Left ventricle myocardium inferior (tissue), 1 donor: ENCODE measurements at places on chromosomes 6 and 20.

GRCh38 chr6:5764401-5764955, 242.2 kb downstream of the NRN1 start:
- DNase-seq, result peak; percentile 50
- no peaks in the 10 kb centered on the region for H3K27me3 ChIP-seq
- H3K36me3 ChIP-seq, result no peaks in the 10 kb centered on the region
- H3K4me1 ChIP-seq, result peaks cover 47% of the 10 kb centered on the region
- peak overlapping the region; percentile 38 for H3K4me3 ChIP-seq
- H3K27ac ChIP-seq, result peak overlapping the region; percentile 91

DNA sequence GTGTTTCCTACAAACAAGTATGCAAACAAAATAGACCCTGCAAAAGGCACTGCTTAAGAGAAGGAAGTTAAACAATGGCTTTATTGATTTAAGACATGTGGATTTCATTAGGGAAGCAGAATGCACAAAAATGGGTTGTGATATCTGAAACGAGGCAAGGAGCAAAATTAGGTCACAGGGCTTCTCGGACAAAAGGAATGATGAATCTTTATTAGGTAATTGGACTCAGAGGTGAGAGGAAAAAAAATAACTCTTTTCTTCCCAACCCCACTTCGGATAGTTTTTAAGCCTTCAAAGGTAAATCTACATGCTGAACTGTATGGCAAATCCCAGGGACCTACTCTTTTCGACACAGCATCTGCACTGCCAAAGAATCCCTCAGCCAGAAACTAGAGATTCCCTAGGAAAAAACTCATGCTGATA, 183.0 kb upstream of the TAB2 start:
- H3K4me1 ChIP-seq, result peaks cover 8% of the 10 kb centered on the region
- DNase-seq, result no peak
- peaks cover 11% of the 10 kb centered on the region for H3K27me3 ChIP-seq
- no peaks in the 10 kb centered on the region for H3K36me3 ChIP-seq

GRCh38 chr6:64220801-64221200, 585.2 kb downstream of the PHF3 start:
- H3K27ac ChIP-seq, result no peak overlapping the region
- H3K27me3 ChIP-seq, result no peaks in the 10 kb centered on the region
- H3K4me1 ChIP-seq, result no peaks in the 10 kb centered on the region
- H3K36me3 ChIP-seq, result no peaks in the 10 kb centered on the region
- no peak overlapping the region for H3K4me3 ChIP-seq

DNA sequence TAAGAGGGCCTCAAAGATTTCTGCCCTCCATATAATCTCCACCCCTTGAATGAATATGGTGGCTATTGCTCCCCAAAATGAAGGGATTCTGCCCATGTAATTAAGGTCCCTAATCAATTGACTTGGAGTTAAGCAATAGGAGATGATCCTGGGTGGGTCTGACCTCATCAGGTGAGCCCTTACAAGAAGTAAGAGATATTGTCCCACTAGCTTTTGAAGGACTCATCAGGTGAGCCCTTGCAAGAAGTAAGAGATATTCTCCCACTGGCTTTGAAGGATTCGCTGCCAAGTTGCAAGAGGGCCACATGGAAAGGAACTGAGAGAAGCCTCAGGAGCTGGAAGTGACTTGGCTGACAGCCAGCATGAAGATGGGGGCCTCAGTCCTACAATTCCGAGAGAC, 103.4 kb downstream of the BMP7 start:
- no peaks in the 10 kb centered on the region for H3K27me3 ChIP-seq
- H3K4me3 ChIP-seq, result no peak overlapping the region
- peak overlapping the region; percentile 93 for H3K27ac ChIP-seq
- no peaks in the 10 kb centered on the region for H3K36me3 ChIP-seq

DNA sequence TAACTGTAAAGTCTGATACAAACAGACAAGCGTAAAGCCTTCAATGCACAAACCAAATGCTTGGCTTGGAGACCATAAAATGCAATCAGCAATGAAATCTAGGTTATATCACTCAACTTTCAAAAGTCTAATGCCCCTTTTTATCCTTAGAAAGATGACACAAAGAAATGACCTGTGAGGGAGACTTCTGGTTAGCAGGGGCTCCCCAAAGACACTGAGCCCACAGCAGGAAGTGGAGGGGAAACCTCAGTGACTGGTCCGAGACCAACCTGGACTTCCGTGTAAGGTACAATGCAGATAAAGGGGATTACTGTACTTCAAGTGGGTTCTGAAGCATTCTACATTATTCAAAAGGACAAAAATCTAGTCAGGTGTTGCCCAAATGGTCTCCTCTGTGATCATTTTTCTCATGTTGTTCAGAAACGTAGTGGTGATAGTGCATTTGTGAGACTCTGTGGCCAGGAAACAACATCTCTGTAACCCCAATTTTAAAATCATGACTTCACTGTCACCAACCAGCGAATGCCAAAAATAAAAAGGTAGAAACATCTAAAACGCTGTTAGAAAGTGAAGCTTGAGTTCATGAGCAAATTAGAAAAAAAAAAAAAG, 88.2 kb downstream of the HIVEP2 start:
- DNase-seq, result no peak
- H3K27ac ChIP-seq, result no peak overlapping the region
- H3K27me3 ChIP-seq, result no peaks in the 10 kb centered on the region
- H3K4me1 ChIP-seq, result peaks cover 38% of the 10 kb centered on the region
- no peak overlapping the region for H3K4me3 ChIP-seq

DNA sequence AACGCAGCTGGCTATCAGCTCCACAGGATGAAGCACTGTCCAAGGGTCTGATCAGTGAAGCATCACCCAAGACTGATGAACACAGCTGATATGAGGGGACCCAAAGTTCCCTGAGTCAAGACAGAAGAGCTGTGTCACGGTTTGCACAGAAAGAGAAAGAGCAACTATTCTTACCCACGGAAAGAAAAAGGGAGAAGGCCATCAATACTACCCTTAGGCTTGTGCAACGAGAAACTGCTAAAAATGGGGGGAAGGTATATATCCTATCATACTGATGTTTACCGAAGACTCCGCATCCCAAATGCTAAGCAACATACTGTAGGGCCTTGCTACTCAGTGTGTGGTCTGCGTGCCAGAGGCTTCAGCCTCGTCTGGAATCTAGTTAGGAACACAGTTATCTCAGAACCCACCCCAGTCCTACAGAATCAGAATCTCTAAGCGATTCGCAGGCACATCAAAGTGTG, 665 bp downstream of the FASTKD5 start:
- DNase-seq, result no peak
- peaks cover 65% of the 10 kb centered on the region for H3K4me1 ChIP-seq
- H3K36me3 ChIP-seq, result peaks cover 13% of the 10 kb centered on the region

DNA sequence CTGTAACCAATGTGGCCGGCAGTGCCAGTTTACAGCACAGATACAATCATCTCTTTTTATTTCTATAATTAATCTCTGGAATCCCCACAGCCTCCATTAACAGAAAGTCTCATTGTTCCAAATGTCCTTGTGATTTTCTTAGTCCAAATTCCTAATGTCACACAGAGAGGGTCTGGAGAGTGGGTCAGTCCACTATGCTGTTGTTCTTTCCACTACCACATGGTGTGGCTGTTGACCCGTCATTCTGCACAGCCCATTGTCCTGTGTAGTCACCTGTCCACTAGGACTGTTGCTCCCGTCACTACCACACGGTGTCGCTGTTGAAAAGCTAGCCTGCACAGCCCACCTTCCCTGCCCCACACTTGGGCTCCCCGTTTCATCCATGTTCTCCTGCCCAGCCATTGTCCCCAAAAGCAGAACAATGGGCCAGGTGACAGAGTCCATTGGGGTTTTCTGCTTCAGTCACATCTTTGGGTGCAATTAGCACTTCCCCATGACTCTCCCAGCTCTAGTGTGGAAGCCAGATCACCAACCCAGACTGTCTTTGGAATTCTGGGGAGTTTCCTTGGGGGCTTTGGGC, 8.6 kb upstream of the LBP start:
- H3K4me3 ChIP-seq, result no peak overlapping the region
- peaks cover 47% of the 10 kb centered on the region for H3K27me3 ChIP-seq
- H3K27ac ChIP-seq, result no peak overlapping the region
- no peaks in the 10 kb centered on the region for H3K36me3 ChIP-seq

GRCh38 chr6:4553387-4553786, 222.8 kb upstream of the CDYL start:
- no peaks in the 10 kb centered on the region for H3K36me3 ChIP-seq
- no peak overlapping the region for H3K27ac ChIP-seq
- no peaks in the 10 kb centered on the region for H3K27me3 ChIP-seq

DNA sequence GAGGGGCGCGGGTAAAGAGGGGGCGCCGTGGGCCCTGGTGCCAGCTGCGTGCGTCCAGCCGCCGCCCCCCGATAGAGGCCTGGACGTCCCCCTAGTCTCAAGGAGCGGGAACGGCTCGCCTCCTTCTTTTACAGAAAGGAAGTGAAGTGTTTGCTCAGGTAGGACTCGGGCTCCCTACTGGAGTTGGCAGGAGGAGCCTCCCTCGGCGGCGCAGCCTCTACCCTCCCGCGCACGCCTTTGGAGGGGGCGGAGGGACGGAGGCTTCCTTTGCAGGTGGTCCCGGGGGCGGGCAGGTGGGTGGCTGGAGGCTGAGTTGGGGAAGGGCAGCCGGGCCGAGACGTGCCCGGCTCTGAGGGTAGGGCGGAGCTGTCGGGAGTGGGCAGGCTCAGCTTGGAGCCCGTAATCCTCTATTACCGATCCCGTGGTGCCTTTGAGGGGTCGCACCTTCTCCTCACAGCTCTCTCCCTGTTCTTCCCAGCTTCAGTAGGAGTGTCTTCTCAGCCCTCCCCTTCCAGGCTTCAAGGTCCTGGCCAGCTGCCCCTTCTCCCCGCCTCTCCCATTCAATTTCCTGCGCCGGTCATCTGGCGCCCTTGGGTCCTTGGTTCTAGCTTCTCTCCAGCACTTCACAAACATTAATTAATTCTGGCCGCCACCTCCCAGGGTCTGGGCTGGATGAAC, 728 bp downstream of the ITPR3 start:
- DNase-seq, result peak; percentile 58
- peak overlapping the region; percentile 82 for H3K4me3 ChIP-seq
- peaks cover 13% of the 10 kb centered on the region for H3K27me3 ChIP-seq
- peak overlapping the region; percentile 97 for H3K27ac ChIP-seq
- H3K4me1 ChIP-seq, result peaks cover 55% of the 10 kb centered on the region

- no peaks in the 10 kb centered on the region for H3K36me3 ChIP-seq
- no peak for DNase-seq
- no peaks in the 10 kb centered on the region for H3K4me1 ChIP-seq
- no peak overlapping the region for H3K27ac ChIP-seq
- H3K4me3 ChIP-seq, result no peak overlapping the region
These were observed 324.1 kb upstream of the SYNCRIP start for GRCh38 chr6:85966828-85967227.

DNA sequence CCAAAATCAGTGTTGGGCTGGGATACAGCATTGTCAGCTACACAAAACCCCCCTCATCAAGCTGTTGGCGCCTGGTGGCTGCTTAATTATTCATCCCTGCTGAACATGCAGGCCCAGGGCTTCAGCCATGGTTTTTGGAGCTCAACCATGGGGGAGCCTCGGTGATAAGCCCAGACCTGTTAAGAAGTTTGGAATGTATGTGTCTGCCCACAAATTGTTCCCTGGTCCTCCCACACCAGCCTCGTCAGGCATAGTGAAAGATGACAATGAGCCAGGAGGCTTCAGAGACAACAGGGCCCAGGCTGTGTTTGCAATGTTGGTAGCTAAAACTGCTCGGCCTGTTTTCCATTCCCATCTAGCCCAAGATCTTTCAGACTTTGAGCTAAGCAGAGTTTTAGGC, 34.8 kb upstream of the SIRPA start:
- no peaks in the 10 kb centered on the region for H3K4me1 ChIP-seq
- H3K27ac ChIP-seq, result no peak overlapping the region
- H3K27me3 ChIP-seq, result peaks cover 12% of the 10 kb centered on the region
- DNase-seq, result no peak
- H3K36me3 ChIP-seq, result no peaks in the 10 kb centered on the region

GRCh38 chr6:57222743-57223077, 603 bp upstream of the RAB23 start:
- no peaks in the 10 kb centered on the region for H3K36me3 ChIP-seq
- H3K27ac ChIP-seq, result peak overlapping the region; percentile 88
- peak overlapping the region; percentile 96 for H3K4me3 ChIP-seq
- peaks cover 22% of the 10 kb centered on the region for H3K4me1 ChIP-seq
- no peaks in the 10 kb centered on the region for H3K27me3 ChIP-seq

GRCh38 chr20:25296094-25297093, 48.5 kb downstream of the PYGB start:
- peaks cover 45% of the 10 kb centered on the region for H3K36me3 ChIP-seq
- no peak overlapping the region for H3K4me3 ChIP-seq
- peaks cover 75% of the 10 kb centered on the region for H3K4me1 ChIP-seq
- no peaks in the 10 kb centered on the region for H3K27me3 ChIP-seq
- peak overlapping the region; percentile 82 for H3K27ac ChIP-seq
- no peak for DNase-seq

DNA sequence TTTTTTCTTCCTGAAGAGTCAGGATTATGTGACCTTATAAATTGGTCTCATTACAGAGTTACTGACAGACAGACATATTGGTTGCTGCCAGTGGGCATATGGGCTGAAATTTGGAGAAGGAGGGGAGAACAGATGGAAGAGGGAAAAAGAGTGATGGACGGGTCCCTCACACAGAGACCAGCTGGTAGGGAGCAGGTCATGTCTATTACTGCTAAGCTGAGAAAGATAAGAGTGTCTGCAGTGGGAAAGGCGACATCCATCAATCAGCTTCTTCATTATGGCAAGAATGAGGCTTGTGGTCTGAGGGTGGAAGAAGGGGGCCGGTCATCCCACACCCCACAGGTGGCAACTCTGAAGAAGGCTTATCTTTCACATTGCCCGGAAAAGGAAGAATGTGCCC, 353.8 kb upstream of the RSPO3 start:
- no peaks in the 10 kb centered on the region for H3K4me1 ChIP-seq
- no peak overlapping the region for H3K4me3 ChIP-seq
- H3K27ac ChIP-seq, result no peak overlapping the region
- DNase-seq, result no peak
- no peaks in the 10 kb centered on the region for H3K36me3 ChIP-seq
- H3K27me3 ChIP-seq, result peaks cover 3% of the 10 kb centered on the region

DNA sequence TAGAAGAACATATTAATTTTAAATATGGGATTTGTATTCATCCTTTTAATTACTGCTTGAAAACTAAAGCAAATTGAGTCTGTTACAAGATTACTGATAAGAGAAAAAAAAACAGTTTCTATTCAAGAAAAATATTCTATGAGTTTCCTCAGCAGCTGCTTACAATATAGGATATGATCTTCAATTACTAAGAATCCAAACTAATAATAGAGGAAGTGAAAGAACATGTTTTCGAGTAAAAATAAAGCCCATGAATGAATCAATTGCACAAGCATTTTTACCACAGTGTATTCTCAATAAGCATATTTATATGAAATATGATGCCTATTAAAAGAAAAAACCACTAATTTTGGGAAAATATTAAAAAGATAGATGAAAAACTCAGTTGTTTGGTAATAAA, 63.4 kb downstream of the AHI1 start:
- no peaks in the 10 kb centered on the region for H3K27me3 ChIP-seq
- peaks cover 43% of the 10 kb centered on the region for H3K36me3 ChIP-seq
- no peak overlapping the region for H3K4me3 ChIP-seq
- H3K4me1 ChIP-seq, result no peaks in the 10 kb centered on the region
